HEK293T (cell line): ENCODE measurements at places on chromosomes 1 and 21.

GRCh38 chr21:27550287-27550686 is 583.4 kb upstream of the ADAMTS5 start:
- no peak for DNase-seq

- no peak for DNase-seq
Observed at GRCh38 chr1:164659621-164660411, 100.8 kb downstream of the PBX1 start.

- DNase-seq, result no peak
Observed at GRCh38 chr1:218336328-218336727, 8.8 kb upstream of the TGFB2 start.

- no peak for DNase-seq
Observed at GRCh38 chr1:28326984-28327383, 1.9 kb upstream of the MED18 start.

- no peak for DNase-seq
Observed at GRCh38 chr1:165525708-165526107, 18.1 kb upstream of the LRRC52 start.

GRCh38 chr1:203990118-203990517 is 82.8 kb upstream of the SOX13 start:
- DNase-seq, result no peak

GRCh38 chr1:241531195-241532161 is 700 bp upstream of the KMO start:
- peak; percentile 20 for DNase-seq

GRCh38 chr1:40059338-40059959 is 18.9 kb downstream of the CAP1 start:
- DNase-seq, result no peak

- DNase-seq, result no peak
Observed at GRCh38 chr1:178485541-178485981, 11.2 kb downstream of the CLEC20A start.

DNA sequence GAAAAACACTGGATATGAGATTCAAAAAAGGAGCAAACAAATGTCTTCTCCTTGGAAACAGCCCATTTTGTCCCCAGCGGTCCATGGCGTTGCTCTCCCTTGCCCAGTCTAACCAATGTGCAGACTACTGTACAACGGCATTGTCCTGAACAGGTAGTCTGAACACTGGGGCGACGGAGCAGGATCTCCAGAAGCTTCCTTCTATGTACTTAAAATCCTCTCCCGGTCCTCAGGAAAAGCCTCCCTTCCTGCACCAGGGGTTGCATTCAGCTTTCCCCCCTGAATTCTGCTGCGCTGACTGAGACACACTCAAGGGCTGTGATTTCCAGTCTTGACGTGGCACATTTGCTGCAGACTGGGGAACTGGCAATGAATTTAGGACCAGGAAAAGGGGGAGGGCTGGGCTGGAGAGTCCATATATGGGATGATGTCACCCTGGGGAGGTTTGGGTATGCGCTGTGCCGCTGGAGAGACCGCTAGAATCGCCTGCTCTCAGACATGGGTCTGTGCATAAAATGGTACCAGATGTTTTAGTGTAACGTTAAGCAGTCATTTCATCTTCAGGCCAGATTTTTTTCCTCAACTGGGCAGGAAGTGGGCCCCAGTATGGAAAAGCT is 275.9 kb upstream of the C1orf105 start:
- no peak for DNase-seq

DNA sequence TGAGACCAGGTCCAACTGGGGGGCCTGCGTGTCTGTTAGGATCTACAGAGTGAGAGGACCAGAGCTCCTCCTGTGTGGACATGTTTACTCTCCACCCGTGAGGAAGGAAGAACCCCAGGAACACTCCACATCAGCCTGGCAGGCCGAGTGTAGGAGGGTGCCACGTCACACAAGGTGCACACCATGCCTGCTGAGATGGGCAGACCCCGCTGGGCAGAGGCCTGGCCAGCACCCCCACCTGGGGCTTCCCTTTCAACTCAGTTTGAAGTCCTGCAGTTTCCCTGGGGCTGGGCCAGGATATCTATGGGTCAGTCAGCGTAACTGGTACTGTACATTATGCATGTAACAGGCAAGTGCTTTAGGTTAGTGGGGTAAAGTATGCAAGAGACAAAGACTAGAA is 30.1 kb upstream of the PCBP3 start:
- no peak for DNase-seq

- no peak for DNase-seq
Observed at GRCh38 chr1:200207711-200208126, 180.2 kb downstream of the NR5A2 start.

DNA sequence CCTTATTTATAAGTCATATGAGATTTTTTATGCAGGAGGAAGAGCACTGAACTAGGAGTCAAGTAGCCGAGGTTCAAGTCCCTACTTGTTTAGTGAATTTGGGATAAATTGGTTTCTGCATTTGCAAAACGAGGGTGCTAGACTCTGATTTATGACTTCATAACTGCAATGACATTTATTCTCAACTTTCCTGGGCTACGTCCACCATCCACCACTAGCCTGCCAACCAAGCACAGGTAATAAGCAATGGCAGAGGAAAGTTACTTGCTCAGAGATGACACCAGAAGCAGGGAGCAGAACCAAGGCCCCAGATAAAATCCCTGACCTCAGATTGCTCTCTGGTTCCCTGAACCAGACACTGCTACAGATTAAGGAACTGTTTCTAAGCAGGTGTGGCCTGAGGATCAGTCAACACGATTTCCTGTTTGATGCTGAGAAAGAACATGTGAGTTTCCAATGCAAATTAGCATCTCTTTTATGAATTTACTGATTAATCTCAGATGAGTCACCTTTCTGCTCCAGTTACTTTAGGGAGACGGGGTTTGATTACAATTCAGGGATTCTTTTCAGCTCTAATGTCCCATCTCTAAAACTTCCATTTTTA is 52.7 kb downstream of the PLPP3 start:
- no peak for DNase-seq

DNA sequence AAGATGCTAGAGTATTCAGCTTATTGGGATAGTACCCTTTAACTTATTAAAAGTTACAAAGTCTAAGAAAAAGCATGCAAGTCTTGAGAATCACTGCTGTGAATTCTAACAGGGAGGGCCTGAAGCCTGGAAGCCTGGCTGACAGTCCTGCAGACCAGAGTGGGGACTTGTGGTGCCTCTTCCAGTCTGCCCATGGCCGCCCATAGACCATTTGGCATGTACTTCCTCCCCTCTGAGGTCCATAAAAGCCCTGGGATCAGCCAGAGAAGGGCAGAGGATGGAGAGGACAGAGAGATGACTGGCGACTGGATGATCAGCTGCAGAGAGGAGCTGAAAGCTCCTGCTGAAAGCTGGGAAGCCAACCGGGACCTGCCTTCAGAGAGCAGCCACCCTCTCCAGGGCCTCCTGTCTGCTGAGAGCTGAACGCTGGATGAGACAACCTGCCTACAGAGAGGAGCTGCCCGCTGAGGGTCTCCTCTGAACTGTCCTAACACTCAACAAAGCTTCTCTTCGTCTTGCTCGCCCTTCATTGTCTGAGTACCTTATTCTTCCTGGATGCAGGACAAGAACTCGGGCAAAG is 12.5 kb upstream of the SLC1A7 start:
- no peak for DNase-seq

DNA sequence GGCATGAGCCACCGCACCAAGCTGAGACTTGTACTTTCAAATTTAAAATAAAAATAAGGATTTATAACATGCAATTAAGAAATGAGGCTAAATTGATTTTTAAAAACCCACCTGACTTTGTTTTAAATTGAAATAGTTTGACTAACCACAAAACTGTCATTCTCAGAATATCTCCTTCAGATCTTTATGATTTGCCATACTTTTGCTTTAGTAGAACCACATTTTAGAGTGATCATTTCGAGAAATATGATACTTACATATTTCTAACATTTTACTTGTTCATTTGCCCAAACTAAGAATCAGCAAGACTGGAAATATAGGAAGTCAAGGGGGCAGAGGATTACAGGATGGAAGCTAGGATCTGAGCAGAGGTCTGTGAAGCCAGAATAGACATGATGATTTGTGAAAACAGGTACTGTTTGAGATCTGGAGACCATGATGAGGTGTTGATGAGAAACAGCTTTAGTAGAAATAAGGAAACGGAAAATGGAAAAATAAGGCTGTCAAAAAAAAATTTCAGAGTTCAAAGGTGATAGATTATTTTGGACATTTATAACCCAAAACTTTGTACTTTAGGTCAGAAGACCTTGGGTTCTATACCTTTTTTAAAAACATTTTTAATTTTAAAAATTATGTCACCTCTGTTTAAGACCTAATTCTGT is 44.8 kb downstream of the GIPC2 start:
- no peak for DNase-seq

- DNase-seq, result no peak
Observed at GRCh38 chr1:230306169-230306568, 120.0 kb downstream of the PGBD5 start.

DNA sequence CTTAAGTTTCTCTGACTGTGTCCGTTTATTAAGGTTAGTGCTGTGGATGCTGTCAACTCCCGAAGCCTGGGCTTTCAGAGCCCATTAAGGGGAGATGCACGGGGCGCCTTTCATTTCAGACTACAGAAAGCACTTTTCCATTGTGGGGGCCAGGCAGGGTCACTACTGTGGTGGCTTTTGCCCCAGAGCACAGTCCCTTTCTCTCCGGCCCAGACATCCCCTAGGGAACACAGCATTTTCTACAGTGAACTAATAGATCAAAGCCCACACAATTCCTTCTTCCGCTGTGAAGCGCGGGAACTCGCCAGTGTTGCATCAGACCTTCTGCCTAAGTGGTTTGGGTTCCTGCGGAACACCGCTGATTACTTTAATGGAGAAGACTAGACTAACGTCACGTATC is 26.8 kb upstream of the MAP1LC3C start:
- DNase-seq, result no peak

DNA sequence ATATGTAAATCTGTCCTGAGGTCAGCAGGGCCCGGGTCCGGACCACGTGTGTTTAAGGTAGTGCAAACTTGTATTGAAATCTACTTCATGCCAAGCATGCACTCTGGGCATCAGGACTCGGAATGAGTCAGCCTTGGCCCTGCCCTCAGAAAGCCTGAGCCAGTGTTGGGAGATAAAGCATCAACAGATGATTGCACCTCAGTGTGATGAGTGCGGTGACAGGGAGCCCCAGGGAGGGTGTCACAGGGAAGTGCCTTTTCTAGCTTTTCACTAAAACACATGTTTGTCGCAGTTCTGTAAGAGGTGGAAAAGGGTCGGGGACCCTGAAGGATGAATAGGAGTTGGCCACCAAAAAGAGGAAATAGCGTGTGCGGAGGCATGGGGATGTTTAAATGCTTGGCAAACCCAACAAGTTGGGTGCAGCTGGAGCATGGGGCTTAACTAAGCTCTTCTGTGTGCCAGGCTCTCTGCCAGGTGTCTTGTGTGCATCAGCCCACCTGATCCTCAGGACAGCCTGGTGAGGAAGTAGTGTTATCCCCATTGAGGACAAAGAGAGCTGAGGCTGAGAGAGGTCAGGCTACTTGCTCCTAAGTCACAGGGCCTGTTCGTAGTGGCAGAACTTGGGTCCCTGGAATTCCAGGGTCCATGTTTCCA is 48.2 kb upstream of the EPB41 start:
- no peak for DNase-seq

GRCh38 chr1:215146240-215146975 is 63.9 kb downstream of the KCNK2 start:
- DNase-seq, result no peak

DNA sequence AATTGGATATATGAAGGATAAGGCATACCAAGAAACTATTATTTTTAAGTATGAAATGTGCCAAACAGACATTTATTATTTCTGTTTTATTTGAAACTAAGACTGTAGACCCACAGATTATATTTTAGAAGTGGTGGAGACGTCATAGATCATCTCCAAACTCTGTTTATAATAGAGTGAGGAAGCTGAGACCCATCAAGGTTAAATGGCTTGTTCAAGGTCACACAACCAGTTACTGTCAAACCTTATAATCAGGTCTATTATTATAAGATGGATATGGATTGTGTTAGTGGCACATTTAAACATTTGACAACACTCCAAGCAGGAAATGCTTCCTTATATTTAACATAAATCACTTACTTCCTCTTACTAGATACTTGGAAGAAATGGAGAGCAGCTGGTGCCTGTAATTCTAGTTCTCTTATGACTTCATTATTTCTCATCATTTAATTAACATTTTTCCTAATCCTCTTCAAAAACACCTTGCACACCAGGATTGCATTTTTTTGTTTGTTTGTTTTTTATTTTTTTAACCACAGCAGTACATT is 117.0 kb downstream of the NEK7 start:
- no peak for DNase-seq

- DNase-seq, result no peak
Observed at GRCh38 chr1:233252441-233252840, 43.1 kb downstream of the PCNX2 start.

DNA sequence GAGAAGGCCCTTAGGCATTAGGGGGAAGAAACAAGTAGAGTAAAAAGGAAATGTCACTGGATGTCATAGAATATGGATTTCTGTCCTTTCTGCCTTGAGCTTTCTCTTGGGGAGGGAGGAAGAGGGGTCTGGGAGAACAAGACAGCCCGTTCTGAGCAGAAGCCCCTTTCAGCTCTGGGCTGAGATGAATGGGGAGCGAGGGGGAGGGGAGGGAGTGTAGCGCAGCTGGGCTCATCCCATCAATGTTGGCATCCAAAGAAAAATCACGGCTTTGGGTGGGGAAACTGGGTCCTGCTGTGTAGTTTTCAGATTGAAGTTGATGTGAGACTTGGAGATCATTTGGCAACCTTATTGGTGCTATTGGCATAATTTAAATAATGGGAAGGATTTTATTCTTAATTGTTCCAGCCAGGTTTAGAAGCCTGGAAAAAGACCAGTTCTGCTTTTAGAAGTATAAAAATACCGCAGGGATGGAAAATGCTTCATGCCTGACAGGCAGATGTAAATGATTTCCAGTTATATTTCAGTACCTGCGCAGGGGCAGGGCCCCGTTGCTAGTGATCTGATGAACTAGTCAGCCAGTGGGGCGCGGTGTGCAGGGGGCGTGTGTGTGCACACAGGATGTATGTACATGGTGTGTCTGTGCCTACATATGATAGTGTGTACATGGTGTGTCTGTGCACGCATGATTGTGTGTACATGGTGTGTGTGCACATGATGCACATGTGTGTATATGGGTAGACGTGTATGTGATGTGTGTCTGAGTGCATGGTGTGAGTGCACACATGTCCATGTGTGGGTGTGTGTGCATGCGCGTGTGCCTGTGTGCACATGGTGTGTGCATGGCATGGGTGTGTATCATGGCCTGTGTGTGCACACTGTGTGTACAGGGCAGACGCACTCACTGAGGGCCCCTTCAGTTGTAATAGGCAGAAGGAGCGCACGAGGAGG is 36.0 kb downstream of the ABCG1 start:
- no peak for DNase-seq

GRCh38 chr1:27233667-27234048 is 774 bp upstream of the WDTC1 start:
- DNase-seq, result no peak

- no peak for DNase-seq
Observed at GRCh38 chr1:23732363-23733224, 10.7 kb upstream of the ELOA start.

- DNase-seq, result peak; percentile 91
Observed at GRCh38 chr1:20633190-20634064, at the start of gene PINK1. TSS of gene PINK1 (plus strand) at chr1:20633458. CDS start at chr1:20633549, 91 bp downstream.

GRCh38 chr1:47887060-47887459 is 110.1 kb downstream of the TRABD2B start:
- no peak for DNase-seq

GRCh38 chr1:47991673-47992072 is 5.5 kb downstream of the TRABD2B start:
- DNase-seq, result no peak

- DNase-seq, result no peak
Observed at GRCh38 chr1:193988885-193989284, 802.5 kb upstream of the B3GALT2 start.
